Tracheal epithelial cell (primary cell): ENCODE measurements at places on chromosomes 7 and 10. TPM values are rescaled to one million over a fixed set of nuclear protein-coding genes. Genes with fewer than 3 reads are reported as not detected.

The PDZD7 gene
- 1.1 and 2.4 TPM in 2 replicates for total RNA-seq

The NKX6-2 gene
- not detected in 2 replicates for total RNA-seq

The CPN1 gene
- not detected in 2 replicates for total RNA-seq

The CYP17A1 gene
- not detected in 2 replicates for total RNA-seq

The MRLN gene
- total RNA-seq, result not detected in 2 replicates

The EZH2 gene
- total RNA-seq, result 3.6 and 5.1 TPM in 2 replicates

The RPEL1 gene
- total RNA-seq, result under 0.01 TPM in 2 replicates

The PPP1R17 gene
- not detected in 2 replicates for total RNA-seq

The VPS37D gene
- total RNA-seq, result 2.6 and 7.2 TPM in 2 replicates

The SCART1 gene
- 0.43 and 1.4 TPM in 2 replicates for total RNA-seq

The PRPS1L1 gene
- total RNA-seq, result not detected in 2 replicates

The ORC5 gene
- total RNA-seq, result 20.7 and 32.0 TPM in 2 replicates

The OPN1SW gene
- total RNA-seq, result not detected in 2 replicates

The ABCC2 gene
- total RNA-seq, result 0.21 and 0.96 TPM in 2 replicates

The NODAL gene
- not detected in 2 replicates for total RNA-seq

The GATA3 gene
- total RNA-seq, result under 0.01 TPM in 2 replicates

The VWC2 gene
- not detected in 2 replicates for total RNA-seq

The CLCN1 gene
- under 0.01 TPM in 1 of 2 replicates, not detected in the other for total RNA-seq

The CYP2W1 gene
- total RNA-seq, result 0.24 TPM in 1 of 2 replicates, not detected in the other

The ADAP1 gene
- 18.3 and 25.6 TPM in 2 replicates for total RNA-seq

The LLCFC1 gene
- total RNA-seq, result not detected in 2 replicates

The AGR2 gene
- 9.2 and 279 TPM in 2 replicates for total RNA-seq

The PCDH15 gene
- not detected in 2 replicates for total RNA-seq

The SPOCK2 gene
- total RNA-seq, result 14.2 TPM in 1 of 2 replicates, not detected in the other

The FFAR4 gene
- not detected in 2 replicates for total RNA-seq

The SPDYE9 gene
- not detected in 2 replicates for total RNA-seq

The TMEM273 gene
- 0.48 TPM in 1 of 2 replicates, not detected in the other for total RNA-seq

The TIMM23B gene
- 11.5 and 20.5 TPM in 2 replicates for total RNA-seq

The ZNF467 gene
- total RNA-seq, result 0.43 and 1.2 TPM in 2 replicates

The LBX1 gene
- total RNA-seq, result not detected in 2 replicates

The CARD11 gene
- 3.2 and 9.6 TPM in 2 replicates for total RNA-seq

The EPHB6 gene
- under 0.01 and 0.72 TPM in 2 replicates for total RNA-seq

The NRCAM gene
- total RNA-seq, result 0.64 and 17.8 TPM in 2 replicates

The LRRC4 gene
- 1.7 TPM in 2 replicates for total RNA-seq

The CTAGE15 gene
- total RNA-seq, result 0.21 and 0.48 TPM in 2 replicates

The BLNK gene
- total RNA-seq, result 5.5 TPM in 2 replicates

The ZNF488 gene
- total RNA-seq, result 0.24 and 1.1 TPM in 2 replicates

The GRID2IP gene
- 0.24 TPM in 1 of 2 replicates, not detected in the other for total RNA-seq

The AS3MT gene
- total RNA-seq, result 3.4 and 4.9 TPM in 2 replicates

The GPR15LG gene
- 3.4 TPM in 2 replicates for total RNA-seq

The PAPSS2 gene
- total RNA-seq, result 1.1 and 12.3 TPM in 2 replicates

The JAKMIP3 gene
- not detected in 2 replicates for total RNA-seq

The CALY gene
- total RNA-seq, result not detected in 2 replicates

The OR2A7 gene
- total RNA-seq, result 0.85 and 1.7 TPM in 2 replicates

The H2BK1 gene
- total RNA-seq, result not detected in 2 replicates
